ENCODE measurements at places on chromosomes 3 and 15.

DNA sequence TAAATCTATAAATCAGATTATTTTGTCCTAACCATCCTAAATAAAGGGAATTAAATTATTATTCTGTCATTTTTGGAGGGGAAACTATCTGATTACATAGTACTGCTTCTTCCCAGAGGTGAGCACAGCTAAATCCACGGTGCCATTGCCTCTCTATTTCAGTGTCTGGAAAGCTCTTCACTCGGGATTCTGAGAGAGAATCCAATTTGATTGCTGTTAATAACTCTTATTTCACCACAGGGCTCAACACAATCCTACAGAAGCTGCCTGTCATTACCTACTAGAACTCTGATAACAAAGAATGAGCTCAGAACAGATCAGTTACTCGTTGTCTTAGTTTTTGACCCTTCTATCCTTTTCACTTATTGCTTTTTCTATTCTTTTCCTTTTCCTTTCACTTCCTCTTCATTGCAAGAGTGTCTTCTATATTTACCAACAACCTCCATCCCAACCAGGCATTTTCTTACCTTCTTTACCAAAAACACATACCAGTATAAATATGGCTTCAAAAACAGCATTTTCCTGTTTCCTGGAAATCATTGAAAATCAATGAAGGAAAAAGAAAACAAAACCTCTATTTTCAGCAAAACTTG lies 30.4 kb downstream of the OXNAD1 start:
- DNase-seq, result no peak

- DNase-seq, result no peak
These were observed 130.0 kb downstream of the PLCL2 start for GRCh38 chr3:17014709-17015108.

- DNase-seq, result no peak
These were observed 244.5 kb downstream of the CNTN4 start for GRCh38 chr3:2343031-2343682.

- DNase-seq, result peak; percentile 46
These were observed 503 bp downstream of the HLTF start for GRCh38 chr3:149085828-149086231.

- DNase-seq, result no peak
These were observed 202.6 kb downstream of the MEX3B start for GRCh38 chr15:81843226-81843625.

- no peak for DNase-seq
These were observed 138.1 kb upstream of the DAZL start for GRCh38 chr3:16743276-16743675.

- no peak for DNase-seq
These were observed 222.2 kb upstream of the TRIM42 start for GRCh38 chr3:140455521-140456214.

- no peak for DNase-seq
These were observed 7.2 kb upstream of the CD47 start for GRCh38 chr3:108098003-108098370.

GRCh38 chr15:44102675-44103254 lies 92.3 kb downstream of the FRMD5 start:
- DNase-seq, result peak; percentile 8

GRCh38 chr3:45954306-45954705 lies 11.0 kb downstream of the CXCR6 start:
- no peak for DNase-seq

- DNase-seq, result no peak
These were observed 373.7 kb upstream of the GOLIM4 start for GRCh38 chr3:168469436-168469835.

GRCh38 chr3:13010780-13011572 lies 62.3 kb downstream of the IQSEC1 start:
- no peak for DNase-seq

DNA sequence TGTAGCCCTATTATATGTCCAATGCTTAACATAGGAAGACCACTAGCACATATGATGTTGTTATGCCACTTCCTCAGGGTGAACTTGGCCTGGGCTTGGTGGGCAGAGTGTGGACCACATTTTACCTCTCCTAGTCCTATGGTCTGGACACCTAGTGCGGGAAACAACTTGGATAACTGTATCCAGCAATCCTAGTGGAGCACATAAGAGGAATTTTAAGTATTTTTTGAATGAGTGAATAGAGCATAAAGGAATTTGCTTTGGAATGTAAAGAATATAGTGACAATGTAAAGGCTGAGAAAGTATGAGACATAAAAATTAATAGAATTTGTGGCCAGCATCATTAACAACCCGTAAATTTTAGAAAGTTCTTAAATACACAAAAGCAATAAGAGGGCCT lies 528.9 kb downstream of the IGSF11 start:
- no peak for DNase-seq

DNA sequence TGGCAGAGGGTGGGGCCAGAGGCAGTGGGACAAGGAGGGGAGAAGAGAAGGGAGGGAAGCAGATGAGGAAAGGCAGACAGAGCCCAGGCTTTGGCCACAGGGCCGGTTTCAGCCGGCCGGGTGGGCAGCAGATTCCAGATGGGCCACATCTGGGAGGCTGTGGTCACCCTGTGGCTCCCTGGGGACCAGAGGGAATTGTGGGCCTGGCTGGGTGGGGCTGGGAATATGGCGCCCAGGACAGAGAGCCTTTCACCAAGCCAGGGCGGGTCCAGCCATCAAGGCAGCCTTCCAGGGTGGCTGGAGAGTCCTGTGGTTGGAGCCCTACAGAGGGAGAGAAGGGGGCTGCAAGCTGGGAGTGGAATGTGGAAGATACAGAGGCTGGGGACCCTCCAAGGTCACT lies 18.9 kb downstream of the PTH1R start:
- no peak for DNase-seq

DNA sequence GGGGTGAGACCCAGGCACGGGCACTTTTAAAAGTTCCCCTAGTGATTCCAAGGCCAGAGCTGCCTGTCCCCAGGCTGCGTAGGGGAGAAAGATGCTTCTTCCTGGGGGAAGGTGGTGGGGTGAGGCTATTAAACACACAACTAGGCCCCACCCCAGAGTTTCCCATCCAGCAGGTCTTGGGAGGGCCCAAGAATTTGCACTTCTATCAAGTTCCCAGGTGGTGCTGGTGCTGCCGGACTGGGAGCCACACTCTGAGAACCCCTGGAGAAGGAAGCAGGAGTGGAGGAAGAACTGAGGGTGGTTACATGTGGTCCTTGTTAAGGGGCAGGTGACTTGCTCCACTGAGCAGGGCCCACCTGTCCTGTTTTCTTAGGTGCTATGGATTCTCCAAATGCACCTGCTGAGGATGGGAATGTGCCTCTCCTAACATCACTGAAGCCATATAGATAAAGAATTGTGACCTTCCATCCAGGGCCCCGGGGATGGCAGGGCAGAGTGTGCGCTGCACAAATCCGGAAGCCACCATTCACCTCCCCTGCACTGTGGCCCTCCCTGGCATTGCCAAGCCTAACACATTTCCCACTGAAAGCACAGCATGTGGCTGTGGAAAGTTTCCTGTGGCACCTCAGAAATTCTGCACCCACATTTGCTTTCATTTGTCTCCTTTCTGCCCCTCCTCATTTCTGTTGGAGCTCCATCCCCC lies 111.5 kb upstream of the MEF2A start:
- DNase-seq, result no peak

DNA sequence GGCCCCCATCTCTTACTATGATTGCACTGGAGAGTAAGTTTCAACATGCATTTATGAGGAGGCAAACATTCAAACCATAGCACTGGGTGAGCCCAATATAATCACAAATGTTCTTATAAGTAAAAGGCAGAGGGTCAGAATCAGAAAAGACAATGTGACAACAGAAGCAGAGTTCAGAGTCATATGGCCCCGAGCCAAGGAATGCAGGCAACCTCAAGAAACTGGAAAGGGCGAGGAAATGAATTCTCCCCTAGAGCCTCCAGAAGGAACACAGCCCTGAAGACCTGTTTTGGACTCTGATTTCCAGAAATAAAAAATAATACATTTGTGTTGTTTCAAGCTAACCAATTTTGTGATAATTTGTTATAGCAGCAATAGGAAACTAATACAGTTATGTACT lies 81.3 kb upstream of the ABI3BP start:
- no peak for DNase-seq

DNA sequence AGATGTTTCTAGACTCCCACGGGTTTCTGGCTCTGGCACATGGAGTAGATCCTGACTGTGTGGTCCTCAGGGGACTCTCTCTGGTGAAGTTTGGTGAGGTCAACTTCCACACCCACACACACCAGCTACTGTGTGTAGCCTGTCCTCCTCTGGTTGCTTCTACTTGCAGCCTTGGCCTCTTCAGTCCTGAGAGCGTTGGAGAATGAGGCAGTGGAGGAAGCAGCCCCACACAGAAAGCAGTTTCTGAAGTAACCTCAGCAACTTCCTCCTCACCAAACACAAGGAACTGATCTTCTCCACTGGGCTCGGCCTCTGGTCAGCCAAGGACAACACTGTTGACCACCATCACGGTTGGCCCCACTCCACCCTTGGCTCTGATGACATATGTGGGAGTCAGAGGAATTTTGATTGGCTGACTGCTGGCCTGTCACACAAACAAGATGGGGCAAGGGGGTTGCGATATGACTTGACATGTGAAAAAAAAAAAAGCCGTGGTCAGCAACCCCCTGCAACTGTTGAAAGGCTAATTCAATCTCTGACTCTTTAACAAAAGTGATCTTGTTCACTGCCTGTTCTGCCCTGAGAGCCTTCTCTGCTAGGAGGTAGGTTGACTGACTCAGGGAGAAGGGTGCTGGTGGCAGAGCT lies 19.6 kb downstream of the CD86 start:
- no peak for DNase-seq

- no peak for DNase-seq
These were observed 19.1 kb upstream of the EPB42 start for GRCh38 chr15:43239732-43240491.

DNA sequence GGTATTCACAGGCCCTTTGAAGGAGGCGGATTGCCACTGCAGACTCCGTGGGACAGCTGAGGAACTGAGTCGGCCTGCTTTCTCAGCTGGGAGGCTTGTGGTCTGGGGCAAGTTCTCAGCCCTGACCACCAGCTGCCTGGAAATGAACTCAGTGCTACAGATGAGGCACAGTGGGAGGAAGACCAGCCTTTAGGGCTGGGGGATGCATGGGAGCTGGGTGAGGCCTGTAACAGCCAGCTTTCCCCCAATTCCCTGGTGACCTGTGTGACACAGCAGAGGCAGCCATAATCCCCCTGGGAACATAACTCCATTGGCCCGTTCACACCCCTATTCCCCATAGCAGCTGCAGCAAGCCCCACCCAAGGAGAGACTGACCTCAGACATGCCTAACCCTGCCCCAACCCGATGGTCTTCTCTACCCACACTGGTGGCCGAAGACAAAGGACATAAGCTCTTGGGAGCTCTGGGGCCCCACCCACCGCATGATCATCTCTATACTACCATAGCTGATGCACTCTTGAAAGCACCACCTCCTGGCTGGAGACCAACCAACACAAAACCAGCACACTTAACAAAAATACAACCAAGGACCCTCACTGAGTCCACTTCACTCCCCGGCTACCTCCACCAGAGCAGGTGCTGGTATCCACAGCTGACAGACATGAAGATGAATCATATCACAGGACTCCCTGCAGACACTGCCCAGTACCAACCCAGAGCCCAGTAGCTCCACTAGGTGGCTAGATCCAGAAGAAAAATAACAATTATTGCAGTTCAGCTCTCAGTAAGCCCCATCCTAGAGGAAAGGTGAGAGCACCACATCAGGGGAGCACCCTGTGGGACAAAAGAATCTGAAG lies 24.9 kb downstream of the ZMAT3 start:
- no peak for DNase-seq

GRCh38 chr3:192731233-192731632 lies 3.9 kb upstream of the FGF12 start:
- DNase-seq, result no peak

- no peak for DNase-seq
These were observed 87.7 kb upstream of the MNS1 start for GRCh38 chr15:56552659-56553058.

GRCh38 chr3:138433892-138434275 lies 532 bp upstream of the ESYT3 start:
- no peak for DNase-seq

GRCh38 chr3:179832333-179832854 lies 179.6 kb downstream of the USP13 start:
- no peak for DNase-seq

GRCh38 chr3:183317886-183318865 lies 65.1 kb downstream of the B3GNT5 start:
- DNase-seq, result no peak

- no peak for DNase-seq
These were observed 111.6 kb downstream of the IQSEC1 start for GRCh38 chr3:12961697-12962036.

GRCh38 chr15:69474291-69474690 lies 21.7 kb downstream of the RPLP1 start:
- DNase-seq, result no peak

- no peak for DNase-seq
These were observed 42.7 kb downstream of the DUT start for GRCh38 chr15:48373821-48374451.

DNA sequence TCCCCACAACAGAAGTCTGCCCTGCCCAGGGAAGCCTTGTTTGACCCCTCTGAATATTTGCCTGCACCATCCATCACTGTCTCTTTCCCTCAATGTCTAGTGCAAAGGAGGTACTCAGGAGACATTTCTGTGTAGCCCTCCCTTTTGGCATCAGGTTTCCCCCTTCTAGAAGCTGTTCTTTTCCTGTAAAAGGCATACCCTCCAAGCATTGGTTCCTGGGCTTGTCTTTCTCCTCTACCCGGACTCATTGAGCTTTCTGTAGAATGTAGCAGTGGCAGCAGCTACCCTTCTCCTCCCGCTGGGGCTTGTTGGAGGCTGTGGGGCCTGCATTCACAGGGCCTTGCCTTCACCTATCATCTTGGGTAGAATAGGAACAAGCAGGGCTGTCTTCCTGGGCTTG lies 63.5 kb downstream of the CTDSPL start:
- no peak for DNase-seq

GRCh38 chr3:98012979-98013378 lies 22.1 kb downstream of the GABRR3 start:
- no peak for DNase-seq

DNA sequence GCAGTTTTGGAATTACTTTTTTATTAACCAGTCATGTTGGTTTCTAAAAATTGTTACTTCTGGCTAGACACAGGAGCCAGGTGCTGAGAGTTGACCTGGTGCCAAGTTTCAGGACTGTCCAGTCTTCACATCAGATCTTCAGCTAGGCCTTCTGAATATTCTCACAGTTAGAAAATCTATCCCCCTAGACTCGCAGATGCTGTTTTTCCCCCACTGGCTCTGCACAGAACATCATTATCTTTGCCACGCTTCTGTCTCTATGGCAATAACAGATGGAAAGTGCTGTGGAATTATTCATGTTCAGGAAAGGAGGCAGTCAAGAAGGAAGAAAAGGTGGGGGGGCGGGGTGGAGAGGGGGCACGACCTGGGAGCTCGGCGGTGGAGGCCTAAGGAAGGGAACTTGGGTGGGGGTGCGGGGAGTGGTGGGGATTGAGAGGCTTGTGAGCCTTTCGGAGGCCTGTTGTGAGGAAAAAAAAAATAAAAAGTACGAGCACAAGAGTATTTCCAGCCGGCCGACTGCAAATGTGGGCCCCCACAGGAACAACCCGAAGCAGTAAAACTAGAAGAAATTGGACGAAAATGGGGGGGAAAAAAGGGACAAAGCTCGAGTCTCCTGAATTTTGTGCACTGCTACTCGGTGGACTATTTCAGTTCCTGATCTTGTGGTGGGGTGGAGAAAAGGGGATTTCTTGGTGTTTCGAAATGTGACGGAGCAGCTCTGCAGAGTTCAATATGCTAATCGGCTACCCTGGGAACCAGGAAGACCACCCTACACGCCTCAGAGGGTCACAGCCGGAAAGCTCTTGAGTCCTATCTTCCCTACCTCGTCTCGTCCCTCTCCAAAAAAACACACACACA lies 1.5 kb upstream of the SKIL start:
- DNase-seq, result peak; percentile 46

Data from cerebellum (tissue), 4 donors.